Vagina (tissue), 2 donors: ENCODE measurements at places on chromosomes 1 and 21. TPM values are rescaled to one million over a fixed set of nuclear protein-coding genes. Genes with fewer than 3 reads are reported as not detected.

GRCh38 chr1:180236698-180237509 is 6.8 kb downstream of the LHX4 start:
- peaks cover 37% of the 10 kb centered on the region for H3K27me3 ChIP-seq
- peaks cover 30% of the 10 kb centered on the region for H3K4me1 ChIP-seq
- DNase-seq, result no peak
- no peaks in the 10 kb centered on the region for H3K36me3 ChIP-seq

GRCh38 chr1:47572731-47573430 is 135.0 kb downstream of the FOXD2 start:
- no peak for DNase-seq
- no peaks in the 10 kb centered on the region for H3K36me3 ChIP-seq
- H3K4me3 ChIP-seq, result no peak overlapping the region
- H3K27me3 ChIP-seq, result no peaks in the 10 kb centered on the region
- H3K27ac ChIP-seq, result no peak overlapping the region

DNA sequence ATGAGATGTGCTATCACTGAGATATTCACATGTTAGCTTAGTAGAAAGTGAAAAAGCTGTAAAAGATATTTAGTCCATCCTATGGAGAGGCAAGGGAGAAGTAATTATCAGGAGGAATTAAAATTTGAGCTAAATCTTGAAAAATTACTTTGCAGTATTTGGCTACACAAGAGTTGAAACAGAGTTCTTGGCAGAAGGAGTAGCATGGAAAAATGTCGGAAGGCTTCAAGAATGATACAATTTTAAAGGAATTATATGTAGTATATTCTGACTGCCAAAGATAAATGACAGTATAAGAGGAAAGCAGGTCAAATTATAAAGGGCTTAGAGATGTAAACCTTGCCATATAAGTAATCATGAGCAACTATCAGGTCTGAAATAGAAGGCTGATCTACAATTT is 518.9 kb downstream of the BRINP3 start:
- H3K4me1 ChIP-seq, result no peaks in the 10 kb centered on the region
- DNase-seq, result no peak
- no peak overlapping the region for H3K4me3 ChIP-seq
- no peaks in the 10 kb centered on the region for H3K27me3 ChIP-seq
- no peak overlapping the region for H3K27ac ChIP-seq

The VASH2 gene
- 4.2 TPM for total RNA-seq

The S100A7A gene
- total RNA-seq, result not detected

The KCNJ6 gene
- total RNA-seq, result not detected

DNA sequence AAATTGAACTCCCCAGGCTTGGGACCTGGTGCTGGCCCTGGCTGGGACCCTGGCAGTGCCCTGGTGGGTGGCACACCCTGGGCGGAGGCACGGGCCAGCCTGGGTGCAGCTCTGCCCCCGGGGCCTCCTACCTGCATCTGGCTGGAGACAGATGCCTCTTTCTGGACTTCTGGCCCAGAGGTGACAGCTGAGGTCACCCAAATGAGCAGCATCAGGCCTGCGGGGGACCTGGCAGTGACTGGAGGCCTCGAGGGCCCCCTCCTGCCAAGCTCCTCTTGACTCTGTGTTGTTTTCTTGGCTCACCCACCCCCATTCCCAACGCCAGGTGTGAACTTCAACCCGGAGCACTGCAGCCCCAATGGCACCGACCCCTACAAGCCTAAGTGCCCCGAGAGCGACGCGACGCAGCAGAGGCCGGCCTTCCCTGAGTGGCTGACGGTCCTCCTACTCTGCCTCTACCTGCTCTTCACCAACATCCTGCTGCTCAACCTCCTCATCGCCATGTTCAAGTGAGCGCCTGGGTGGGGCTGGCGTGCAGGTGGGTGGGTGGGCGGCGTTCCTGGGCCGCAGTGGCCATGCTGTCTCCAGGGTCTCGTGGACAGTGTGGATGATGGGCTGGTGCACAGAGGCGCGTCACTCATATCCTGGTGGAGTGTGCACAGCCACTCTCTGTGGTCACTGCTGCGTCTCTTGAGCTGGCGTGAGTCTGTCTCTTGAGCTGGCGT is 41.6 kb upstream of the LRRC3 start:
- no peaks in the 10 kb centered on the region for H3K36me3 ChIP-seq
- H3K4me3 ChIP-seq, result no peak overlapping the region
- DNase-seq, result no peak
- no peaks in the 10 kb centered on the region for H3K4me1 ChIP-seq
- no peaks in the 10 kb centered on the region for H3K27me3 ChIP-seq

DNA sequence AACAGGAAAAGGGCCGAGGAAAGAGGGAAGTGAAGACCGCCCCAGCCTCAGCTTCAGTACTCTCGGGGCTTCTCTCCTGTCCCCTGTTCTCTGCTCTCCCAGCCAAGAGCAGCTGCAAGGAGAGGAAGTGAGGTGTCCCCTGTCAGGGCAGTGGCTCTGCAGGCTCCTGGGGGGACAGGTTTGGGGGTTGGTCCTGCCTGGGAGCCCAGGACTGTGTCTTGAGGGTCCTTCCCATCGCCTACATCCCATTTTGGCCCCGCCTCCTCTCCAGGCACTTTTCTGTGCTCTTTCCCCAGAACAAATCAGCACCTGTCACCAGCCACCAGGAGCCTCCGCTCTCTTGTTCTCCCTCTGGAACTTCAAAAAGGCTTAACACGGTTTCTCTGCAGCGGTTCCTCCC is 82.6 kb downstream of the VWA5B1 start:
- no peak for DNase-seq
- no peaks in the 10 kb centered on the region for H3K27me3 ChIP-seq
- H3K4me3 ChIP-seq, result no peak overlapping the region
- no peaks in the 10 kb centered on the region for H3K36me3 ChIP-seq
- H3K27ac ChIP-seq, result no peak overlapping the region

DNA sequence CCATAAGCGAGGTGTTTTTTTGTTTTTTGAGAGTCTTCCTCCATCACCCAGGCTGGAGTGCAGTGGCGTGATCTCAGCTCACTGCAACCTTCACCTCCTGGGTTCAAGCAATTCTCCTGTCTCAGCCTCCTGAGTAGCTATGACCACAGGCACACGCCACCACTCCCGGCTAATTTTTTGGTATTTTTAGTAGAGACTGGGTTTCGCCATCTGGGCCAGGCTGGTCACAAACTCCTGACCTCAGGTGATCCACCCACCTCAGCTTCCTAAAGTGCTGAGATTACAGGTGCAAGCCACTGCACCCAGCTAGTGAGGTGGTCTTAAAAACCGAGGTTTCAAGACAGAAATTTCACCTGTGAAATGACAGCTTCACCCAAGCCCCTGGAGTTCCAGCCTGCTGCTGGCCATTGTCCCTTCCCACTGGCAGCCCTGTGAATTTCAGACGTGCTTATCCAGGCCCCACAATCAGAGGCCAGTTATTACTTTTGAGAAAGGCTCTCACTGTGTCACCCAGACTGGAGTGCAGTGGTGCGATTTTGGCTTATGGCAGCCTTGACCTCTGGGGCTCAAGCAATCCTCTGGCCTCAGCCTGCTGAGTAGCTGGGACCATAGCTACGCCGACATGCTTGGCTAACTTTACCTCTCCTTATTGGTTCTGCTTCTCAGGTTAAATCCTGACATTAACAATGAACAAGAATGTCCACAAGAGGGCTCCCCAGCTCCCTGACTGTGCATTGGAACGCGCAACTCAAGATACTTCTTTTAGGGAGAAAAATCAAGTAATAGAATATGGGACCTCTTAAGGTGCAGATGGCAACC is 19.4 kb downstream of the ENO1 start:
- no peak for DNase-seq
- H3K36me3 ChIP-seq, result peaks cover 4% of the 10 kb centered on the region
- H3K4me1 ChIP-seq, result peaks cover 13% of the 10 kb centered on the region
- H3K27ac ChIP-seq, result no peak overlapping the region
- H3K4me3 ChIP-seq, result no peak overlapping the region
- H3K27me3 ChIP-seq, result no peaks in the 10 kb centered on the region

The PADI3 gene
- 7.1 TPM for total RNA-seq

DNA sequence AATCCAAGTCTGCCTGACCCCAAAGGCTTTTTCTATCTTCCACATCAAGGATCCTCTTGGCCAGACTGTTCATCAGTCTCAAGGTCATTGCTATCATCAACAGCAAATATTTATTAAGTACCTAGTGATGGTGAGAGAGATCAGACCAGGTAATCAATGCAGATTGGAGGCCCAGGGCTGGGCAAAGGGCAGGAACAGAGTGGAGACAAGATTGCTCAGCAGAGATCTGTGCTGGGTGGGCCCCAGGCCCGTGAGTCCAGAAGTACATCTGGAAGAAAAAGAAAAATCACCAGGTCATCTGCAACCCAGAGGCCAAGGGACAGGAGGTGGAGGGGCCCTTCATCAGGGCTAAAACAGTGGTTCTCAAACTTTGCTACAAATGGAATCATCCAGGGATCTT is 10.1 kb upstream of the PAQR7 start:
- H3K36me3 ChIP-seq, result no peaks in the 10 kb centered on the region
- H3K27me3 ChIP-seq, result no peaks in the 10 kb centered on the region
- H3K4me1 ChIP-seq, result peaks cover 13% of the 10 kb centered on the region
- DNase-seq, result no peak

The VSIG8 gene
- not detected for total RNA-seq

The CAMTA1 gene
- 62.9 TPM for total RNA-seq

GRCh38 chr1:16267690-16268180 is 30.8 kb upstream of the CPLANE2 start:
- peaks cover 12% of the 10 kb centered on the region for H3K4me1 ChIP-seq
- H3K27me3 ChIP-seq, result no peaks in the 10 kb centered on the region
- H3K4me3 ChIP-seq, result no peak overlapping the region
